ENCODE measurements at places on chromosomes 11 and 22.

- DNase-seq: no peak
Measured at GRCh38 chr11:134980819-134981710, 569.0 kb upstream of the B3GAT1 start.

- no peak for DNase-seq
Measured at GRCh38 chr22:44393066-44393465, 80.3 kb upstream of the SHISAL1 start.

DNA sequence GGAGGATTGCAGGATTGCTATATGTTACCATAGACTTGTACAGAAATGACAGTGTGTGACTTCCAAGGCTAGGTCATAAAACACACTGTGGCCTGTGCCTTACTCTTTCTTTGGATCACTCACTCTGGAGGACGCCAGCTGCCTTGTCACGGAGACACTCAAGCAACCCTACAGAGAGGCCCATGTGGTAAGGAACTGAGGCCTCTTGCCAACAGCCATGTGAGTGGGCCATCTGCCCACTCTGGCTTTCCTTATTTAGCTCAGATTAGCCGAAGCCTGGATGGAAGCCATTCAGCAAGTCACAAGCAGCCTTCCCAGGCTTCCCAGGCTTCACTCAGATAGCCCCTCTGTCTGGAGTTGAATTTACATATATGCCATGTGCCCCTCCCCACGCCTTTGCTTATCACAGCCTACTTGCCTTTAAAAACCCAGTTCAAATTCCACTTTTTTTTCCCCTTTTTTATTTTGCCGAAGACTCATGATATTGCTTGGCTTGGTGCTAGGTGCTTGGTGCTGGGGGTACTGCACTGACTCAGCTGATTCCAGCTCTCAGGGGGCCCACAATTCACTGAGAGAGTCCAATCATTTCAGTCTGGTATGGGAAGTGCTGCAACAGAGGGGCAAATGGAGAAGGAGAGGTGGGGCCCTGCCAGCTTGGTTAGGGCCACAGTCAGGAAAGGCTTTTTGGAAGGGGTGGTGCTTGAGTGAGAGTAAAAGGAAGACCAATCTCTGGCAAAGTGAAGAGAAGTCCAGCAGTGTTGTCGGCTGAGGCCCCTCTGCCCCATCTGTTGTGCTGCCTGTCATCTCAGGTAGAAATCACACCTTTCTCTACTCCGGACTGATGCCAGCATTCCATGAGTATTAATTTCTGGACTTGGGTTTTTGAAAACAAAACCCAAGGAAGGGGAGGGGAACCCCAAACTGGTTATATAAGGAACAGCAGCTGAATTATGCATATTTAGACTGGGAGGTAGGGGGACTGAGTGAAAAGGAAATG lies 14.5 kb upstream of the P4HA3 start:
- DNase-seq: no peak

DNA sequence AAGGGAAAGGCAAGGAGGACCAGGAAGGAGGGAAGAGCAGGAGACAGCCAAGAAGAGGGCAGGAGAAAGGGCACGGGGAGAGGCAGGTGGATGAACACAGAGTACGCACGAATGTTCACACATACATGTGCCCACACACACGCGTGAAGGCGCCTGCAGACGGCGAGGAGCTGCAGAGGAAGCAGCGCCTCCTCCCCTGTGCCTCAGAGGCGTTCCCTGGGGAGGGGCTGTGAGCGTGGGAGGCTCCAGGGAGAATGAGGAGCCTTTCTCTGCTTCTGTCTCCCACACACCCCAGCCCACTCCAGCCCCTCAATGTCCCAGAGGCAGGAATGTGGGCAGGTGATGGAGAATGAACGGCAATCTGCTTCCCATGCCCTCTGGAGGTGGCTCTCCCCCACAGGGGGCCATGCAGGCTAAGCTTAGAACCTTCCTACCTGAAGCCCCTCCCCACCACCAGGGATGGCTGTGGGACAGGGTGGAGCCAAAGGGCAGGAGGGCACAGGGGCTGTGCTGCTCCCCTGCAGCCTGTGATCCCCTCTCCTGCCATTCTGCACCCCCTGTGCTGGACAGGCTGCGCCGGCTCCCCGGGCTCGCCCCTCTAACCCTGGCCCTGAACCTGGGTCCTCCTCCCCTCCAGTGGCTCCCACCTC lies 25.3 kb downstream of the PPM1F start:
- no peak for DNase-seq

DNA sequence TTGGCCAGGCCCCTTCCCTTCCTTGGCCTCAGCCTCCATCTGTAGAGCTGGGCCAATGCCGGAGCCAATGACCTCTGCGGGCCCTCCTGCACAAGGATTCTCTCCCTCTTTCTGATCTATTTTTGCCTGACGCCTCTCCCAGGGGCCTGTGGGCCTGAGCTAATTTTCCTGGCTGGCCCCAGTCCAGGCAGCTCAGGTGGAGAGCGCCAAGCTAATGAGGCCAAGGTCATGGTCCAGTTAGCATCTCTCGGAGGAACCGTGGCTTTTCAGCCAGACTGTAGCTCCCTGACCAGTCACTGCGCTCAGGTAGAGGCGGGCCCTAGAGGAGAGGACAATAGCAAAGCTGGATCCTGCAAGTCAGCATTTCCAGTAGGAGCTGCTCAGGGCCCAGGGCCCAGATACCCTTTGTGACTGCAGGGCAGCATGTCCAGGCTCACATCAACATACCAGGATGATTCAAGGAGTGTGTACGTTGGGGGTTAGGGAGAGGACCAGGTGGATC lies 43.5 kb downstream of the APOL3 start:
- DNase-seq: no peak

- DNase-seq: no peak
Measured at GRCh38 chr22:11616811-11617210, 3911.2 kb upstream of the OR11H1 start.

DNA sequence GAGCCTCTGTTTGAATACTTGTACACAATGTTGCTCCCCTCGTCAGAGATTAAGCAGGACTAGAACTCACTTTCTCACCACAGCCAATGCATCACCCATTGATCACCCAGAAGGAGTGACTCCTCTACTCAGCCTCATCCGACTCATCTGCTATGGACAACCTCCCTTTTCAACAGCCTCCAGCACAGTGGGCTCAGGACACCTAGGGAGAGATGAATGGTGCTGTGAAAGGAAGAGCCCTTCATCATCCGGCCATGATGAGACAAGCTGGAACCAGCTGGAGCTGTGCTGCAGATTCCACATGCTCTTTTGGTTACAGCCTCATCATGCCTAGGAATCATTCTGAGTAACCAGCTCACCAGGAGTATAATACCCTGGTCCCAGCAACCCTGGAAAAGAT lies 15.5 kb downstream of the C11orf91 start:
- DNase-seq: no peak
